ENCODE measurements at places on chromosomes 6 and 20.

DNA sequence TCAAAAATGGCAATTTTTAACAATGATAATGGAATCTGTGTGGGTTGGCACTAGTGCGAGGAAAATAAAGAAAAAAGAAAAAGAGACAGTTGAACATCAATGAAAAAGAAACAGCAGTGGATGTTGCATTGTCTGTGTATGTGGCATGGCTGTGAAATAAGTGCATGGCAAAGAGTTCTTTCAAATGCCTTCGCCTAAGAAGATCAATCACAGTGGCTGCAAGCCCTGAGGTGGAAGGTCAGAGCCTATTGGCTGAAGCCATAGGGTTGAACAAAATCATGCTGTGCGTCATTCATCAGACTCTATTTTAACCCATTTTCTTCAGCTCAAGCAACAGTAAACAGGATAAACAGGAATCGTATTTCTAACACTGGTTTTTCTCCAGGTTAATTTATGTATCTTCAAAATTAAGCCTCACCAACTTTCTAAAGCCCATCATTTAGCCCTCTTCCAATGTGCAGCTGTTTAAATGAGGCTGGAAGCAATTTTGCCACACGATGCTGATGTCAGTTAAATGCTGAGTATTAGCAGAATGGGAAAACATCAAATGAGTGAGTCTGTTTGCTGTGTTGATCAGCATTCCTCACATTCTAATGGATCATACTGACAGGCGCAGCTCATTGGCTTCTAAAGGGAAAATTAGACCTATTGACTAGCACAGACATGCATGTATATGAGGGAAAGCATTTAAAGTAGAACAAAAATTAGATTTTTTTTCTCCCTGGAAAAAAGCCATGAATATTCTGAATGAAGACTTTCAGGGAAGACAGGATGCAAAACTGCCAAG is 955.9 kb upstream of the EYS start:
- H3K27me3 ChIP-seq, result no peaks in the 10 kb centered on the region
- H3K36me3 ChIP-seq, result no peaks in the 10 kb centered on the region
- H3K27ac ChIP-seq, result peak overlapping the region; percentile 50
- H3K4me1 ChIP-seq, result no peaks in the 10 kb centered on the region
- DNase-seq, result peak; percentile 59

GRCh38 chr6:40398810-40399477 is 188.2 kb downstream of the LRFN2 start:
- DNase-seq, result no peak
- no peaks in the 10 kb centered on the region for H3K4me1 ChIP-seq
- H3K36me3 ChIP-seq, result no peaks in the 10 kb centered on the region
- H3K27me3 ChIP-seq, result no peaks in the 10 kb centered on the region
- H3K4me3 ChIP-seq, result no peak overlapping the region
- H3K27ac ChIP-seq, result no peak overlapping the region

DNA sequence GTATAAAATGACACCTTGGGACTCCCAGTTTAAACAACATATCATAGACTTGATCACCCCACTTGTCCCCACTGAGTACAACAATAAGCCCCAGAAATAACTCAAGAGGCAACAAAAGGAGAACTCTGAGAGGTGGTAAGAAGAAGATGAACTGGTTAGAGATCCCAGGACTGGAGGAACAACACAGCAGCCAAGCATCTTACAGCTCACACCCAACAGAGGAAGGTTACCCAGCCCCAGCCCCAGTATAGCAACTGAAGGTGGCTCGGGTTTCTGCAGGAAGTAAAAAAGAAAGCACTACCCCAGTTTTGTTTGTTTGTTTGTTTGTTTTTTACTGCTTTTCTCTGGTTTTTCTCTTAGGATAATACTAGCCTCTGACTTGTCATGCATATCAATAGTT is 17.1 kb upstream of the TGM6 start:
- H3K4me3 ChIP-seq, result no peak overlapping the region
- no peaks in the 10 kb centered on the region for H3K27me3 ChIP-seq
- DNase-seq, result no peak
- H3K36me3 ChIP-seq, result no peaks in the 10 kb centered on the region

DNA sequence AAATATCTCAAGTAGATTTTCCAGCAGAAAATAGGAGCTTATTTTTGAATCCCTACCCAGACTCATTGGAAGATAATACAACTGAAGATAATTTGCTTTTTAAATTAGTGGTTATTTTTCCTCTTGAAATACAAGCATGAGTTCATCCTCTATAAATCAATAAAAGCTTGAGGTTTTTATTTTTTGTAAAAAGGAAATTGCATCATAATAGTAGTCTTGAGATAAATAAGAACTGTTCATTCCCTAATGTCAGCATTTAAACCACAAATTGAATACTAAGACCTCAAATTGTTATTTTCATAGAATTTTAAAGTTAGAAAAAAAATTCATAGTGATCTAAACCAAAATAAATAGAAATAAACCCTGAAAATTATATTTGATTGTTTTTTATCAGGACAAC is 719.1 kb downstream of the CD109 start:
- H3K27ac ChIP-seq, result no peak overlapping the region
- H3K36me3 ChIP-seq, result no peaks in the 10 kb centered on the region
- no peak for DNase-seq
- H3K4me1 ChIP-seq, result no peaks in the 10 kb centered on the region
- no peak overlapping the region for H3K4me3 ChIP-seq

- no peak overlapping the region for H3K27ac ChIP-seq
- H3K4me1 ChIP-seq, result no peaks in the 10 kb centered on the region
- H3K27me3 ChIP-seq, result no peaks in the 10 kb centered on the region
- no peak overlapping the region for H3K4me3 ChIP-seq
- peaks cover 14% of the 10 kb centered on the region for H3K36me3 ChIP-seq
Observed at GRCh38 chr6:150937132-150937906, 71.8 kb downstream of the MTHFD1L start.

GRCh38 chr6:20866935-20867703 is 332.9 kb downstream of the CDKAL1 start:
- H3K27ac ChIP-seq, result no peak overlapping the region
- H3K27me3 ChIP-seq, result no peaks in the 10 kb centered on the region
- H3K4me3 ChIP-seq, result no peak overlapping the region
- DNase-seq, result no peak

DNA sequence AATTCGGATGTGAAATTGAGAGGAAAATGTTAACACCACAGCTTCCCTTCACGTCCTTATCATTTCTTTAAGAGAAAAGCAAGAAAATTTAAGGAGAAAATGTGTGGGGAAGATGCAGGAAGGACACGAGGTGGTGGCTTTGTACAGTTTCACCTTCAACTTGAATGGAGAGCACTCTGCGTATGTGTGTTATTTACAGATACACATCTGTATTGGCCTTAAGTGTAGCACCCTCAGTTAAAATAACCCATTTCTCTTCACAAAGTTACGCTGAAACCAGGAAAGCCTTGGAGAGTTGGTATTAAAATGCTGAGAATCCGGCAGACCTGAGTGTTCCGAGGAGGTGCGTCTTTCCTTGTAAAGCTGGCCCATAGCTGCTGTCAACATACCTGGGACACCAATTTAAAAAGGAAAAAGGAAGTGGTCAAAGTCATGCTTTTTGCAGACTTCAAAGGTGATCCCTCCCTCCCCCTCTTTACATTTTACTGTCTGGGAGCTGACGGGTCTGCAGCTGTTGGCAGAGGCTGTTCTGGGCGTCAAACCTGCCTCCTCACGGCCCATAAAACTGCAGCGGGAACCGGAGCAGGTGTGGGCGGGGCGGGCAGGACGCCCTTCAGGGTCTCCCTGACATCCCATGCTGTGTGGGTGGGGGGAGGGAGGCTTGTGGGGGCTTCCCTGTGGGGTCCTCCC is 61.3 kb upstream of the TBXT start:
- no peak for DNase-seq
- no peak overlapping the region for H3K4me3 ChIP-seq
- peaks cover 1% of the 10 kb centered on the region for H3K4me1 ChIP-seq

DNA sequence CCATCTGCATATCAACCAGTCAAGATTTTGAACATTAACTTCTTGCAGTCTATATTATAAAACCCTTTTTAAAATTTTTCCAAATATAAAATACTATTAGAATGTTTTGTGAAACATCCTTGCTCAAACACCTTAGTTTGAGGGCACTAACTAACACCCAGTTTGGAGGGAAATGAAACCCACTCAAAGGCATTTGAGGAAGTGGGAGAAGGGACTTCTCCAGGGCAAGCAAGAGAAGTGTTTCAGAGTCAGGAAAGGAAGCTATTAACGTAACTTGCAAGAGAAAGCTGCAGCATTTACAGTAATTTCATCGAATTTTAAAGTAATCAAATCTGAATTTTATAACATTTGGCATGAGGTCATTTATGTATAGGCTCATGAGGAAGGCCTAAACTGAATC is 21.3 kb downstream of the MTFR2 start:
- H3K36me3 ChIP-seq, result no peaks in the 10 kb centered on the region
- no peaks in the 10 kb centered on the region for H3K4me1 ChIP-seq
- H3K4me3 ChIP-seq, result no peak overlapping the region
- no peak for DNase-seq
- no peak overlapping the region for H3K27ac ChIP-seq

GRCh38 chr6:113271437-113271836 is 585.7 kb upstream of the MARCKS start:
- no peak overlapping the region for H3K27ac ChIP-seq
- H3K4me3 ChIP-seq, result no peak overlapping the region
- no peak for DNase-seq

DNA sequence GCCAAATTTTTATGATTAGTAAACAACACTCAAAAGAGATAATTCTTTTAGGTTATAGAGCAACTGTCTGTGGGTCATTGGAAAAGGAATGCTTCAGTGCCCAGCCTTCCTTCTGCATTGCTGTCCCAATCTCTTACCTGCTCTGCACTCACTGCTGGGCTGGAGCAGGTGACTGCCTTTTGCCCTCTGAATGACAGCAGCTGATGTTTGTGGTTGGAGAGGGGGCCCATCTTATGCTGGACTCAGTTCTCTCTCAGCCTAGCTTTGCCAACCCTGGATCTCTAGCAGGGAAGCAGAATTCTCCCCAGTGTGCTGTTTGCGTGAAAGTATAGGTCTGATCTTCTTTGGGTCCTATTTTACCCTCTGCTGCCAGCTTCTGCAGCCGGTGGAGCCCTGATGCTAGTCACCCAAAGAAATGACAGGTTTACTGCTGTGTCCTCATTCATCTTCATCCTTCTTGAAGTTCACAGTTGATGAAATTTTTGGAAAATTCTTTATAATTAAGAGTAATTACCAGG is 193.5 kb downstream of the ARID1B start:
- H3K4me3 ChIP-seq, result no peak overlapping the region
- H3K36me3 ChIP-seq, result no peaks in the 10 kb centered on the region
- H3K27me3 ChIP-seq, result no peaks in the 10 kb centered on the region
- no peak overlapping the region for H3K27ac ChIP-seq
- H3K4me1 ChIP-seq, result peaks cover 2% of the 10 kb centered on the region
- no peak for DNase-seq

DNA sequence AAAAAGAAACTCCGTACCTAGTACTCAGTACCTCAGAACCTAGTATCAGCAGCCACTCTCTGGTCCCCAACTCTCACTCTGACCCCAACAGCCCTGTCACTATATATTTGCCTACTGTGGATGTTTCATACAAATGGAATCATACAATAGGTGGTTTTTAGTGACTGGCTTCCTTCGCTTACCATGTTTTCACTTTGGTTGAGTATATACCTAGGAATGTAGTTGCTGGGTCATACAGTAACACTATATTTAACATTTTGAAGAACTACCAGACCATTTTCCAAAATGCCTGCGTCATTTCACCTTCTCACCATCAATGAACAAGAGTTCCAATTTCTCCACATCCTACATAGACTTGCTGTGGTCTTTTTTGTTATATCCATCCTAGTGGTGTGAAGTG is 283.2 kb downstream of the GMDS start:
- H3K36me3 ChIP-seq, result peaks cover 2% of the 10 kb centered on the region
- no peak for DNase-seq
- H3K4me1 ChIP-seq, result no peaks in the 10 kb centered on the region
- no peak overlapping the region for H3K4me3 ChIP-seq

DNA sequence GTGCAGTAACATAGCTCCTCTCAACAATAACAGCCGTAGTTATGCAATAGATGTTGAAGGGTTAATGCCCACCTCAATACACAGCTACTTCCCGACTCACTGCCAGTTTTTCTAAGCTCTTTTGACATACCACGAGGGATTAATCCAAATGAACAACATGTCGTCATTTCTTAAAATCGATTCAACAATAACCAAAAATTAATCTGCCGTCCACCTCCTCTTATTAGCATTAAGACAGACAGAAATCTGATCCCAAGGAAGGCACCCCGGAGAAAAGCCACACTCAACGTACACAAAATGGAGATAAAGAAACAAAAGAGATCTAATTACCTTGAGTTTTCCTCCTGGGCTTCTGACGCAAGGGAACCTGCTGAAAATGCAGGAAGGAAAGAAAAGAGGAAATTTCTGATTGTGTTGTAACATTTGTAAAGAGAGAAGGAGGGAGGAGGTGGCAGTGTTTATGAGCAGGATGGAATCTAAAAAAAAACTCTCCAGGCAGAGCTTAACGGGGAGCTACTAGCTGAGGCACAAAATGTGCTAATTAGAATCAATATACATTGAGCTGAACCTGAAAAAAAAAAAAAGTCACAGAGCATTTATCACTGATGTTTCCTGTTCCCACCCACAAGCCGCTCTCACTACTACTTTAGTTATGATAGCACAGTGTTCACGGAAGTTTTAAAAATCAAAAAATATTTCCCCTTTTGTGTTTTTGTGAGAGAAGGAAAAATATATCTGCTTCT is 109.3 kb downstream of the IPCEF1 start:
- no peak overlapping the region for H3K4me3 ChIP-seq
- no peaks in the 10 kb centered on the region for H3K36me3 ChIP-seq
- H3K4me1 ChIP-seq, result peaks cover 3% of the 10 kb centered on the region

DNA sequence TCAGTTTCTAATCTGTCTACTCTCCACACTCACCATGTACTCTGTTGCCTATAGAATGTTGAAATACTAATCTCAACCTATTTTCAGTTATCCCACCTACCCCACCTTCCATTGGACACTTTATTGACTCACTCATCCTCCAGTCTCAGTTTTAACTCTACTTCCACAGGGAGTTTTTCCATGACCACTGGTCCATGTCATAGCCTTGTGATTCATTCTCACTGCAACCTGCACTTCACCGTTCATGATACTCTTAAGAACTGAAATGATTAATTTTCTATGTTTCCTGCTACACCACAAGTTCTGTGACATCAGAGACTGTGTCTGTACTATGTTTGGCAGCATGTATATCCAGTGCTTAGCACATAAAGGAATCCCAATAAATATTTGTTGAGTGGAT is 122.8 kb upstream of the HSF2 start:
- H3K36me3 ChIP-seq, result no peaks in the 10 kb centered on the region
- H3K27me3 ChIP-seq, result no peaks in the 10 kb centered on the region
- no peak for DNase-seq
- no peak overlapping the region for H3K27ac ChIP-seq
- H3K4me3 ChIP-seq, result no peak overlapping the region
- H3K4me1 ChIP-seq, result no peaks in the 10 kb centered on the region

DNA sequence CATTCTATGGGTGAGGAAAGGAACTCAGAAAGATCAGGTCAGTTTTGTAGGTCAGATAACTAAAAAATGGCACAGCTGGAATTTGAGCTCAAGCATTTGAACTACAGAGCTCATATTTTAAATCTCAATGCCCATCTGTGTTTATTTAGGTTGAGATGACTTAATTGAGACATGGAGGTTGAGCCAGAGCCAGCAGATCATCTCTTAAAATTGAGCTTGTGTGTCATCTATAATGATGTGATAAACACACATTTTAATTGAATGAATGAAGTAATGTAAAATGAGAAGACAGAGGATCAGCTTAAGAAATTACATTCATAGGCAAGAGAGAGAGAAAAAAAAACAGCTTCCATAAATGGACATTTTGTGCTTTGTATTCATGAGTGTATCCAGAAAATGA is 3.7 kb downstream of the MANEA start:
- H3K27me3 ChIP-seq, result no peaks in the 10 kb centered on the region
- H3K27ac ChIP-seq, result no peak overlapping the region
- no peaks in the 10 kb centered on the region for H3K4me1 ChIP-seq
